ENCODE measurements at places on chromosomes 13 and 19.

DNA sequence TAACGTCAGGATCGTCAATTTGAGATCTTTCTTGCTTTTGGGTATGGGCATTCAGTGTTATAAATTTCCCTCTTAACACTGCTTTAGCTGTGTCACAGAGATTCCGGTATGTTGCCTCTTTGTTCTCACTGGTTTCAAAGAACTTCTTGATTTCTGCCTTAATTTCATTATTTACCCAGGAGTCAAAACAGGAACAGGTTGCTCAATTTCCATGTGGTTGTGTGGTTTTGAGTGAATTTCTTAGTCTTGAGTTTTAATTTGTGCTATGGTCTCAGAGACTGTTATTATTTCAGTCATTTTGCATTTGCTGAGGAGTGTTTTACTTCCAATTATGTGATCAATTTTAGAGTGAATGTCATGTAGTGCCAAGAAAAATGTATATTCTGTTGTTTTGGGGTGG, 153.1 kb downstream of the PCDH17 start:
- no peak for DNase-seq

GRCh38 chr13:99876651-99877050, 94.9 kb downstream of the ZIC5 start:
- DNase-seq, result no peak

GRCh38 chr13:51035469-51035868, 75.6 kb downstream of the C13orf42 start:
- DNase-seq, result no peak

- DNase-seq, result no peak
These were observed 179.1 kb downstream of the RBM26 start for GRCh38 chr13:79226938-79227337.

DNA sequence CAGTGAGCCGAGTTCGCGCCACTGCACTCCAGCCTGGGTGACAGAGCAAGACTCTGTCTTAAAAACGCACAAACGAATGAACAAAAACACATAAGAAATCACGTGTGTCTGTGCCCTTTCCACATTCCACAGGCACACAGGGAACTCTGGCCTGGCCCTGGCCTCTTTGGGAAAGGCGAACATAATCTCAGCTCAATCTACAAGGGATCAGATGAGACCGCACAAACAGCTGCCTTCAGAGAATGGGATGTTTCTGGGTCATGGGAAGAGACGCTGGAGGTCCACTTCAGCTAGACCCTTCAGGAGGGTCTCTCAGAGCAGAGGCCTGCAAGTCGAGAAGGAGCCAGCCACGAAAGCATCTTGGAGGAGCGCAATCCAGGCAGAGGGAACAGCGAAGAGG, 6.3 kb upstream of the CRTC1 start:
- DNase-seq, result no peak

GRCh38 chr19:46265217-46265828, 31.5 kb upstream of the HIF3A start:
- DNase-seq, result peak; percentile 55

DNA sequence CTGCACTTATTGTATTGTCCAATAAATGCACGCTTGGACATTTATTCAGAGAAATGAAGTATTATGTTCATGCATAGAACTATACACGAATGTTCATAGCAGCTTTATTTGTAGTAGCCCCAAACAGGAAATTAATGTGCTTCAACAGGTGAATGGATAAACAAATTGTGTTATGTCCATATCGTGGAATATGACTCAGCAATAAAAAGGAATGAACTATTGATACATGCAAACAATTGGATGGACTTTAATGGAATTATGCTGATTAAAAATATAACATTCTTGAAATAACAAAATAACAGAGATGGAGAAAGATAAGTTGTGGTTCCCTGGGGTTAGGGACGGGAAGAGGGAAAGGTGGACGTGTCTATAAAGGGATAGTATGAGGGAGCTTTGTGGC, 65.9 kb downstream of the GPC5 start:
- no peak for DNase-seq

- DNase-seq, result no peak
These were observed 242.4 kb downstream of the KLF12 start for GRCh38 chr13:73891805-73892204.

- no peak for DNase-seq
These were observed 739.1 kb downstream of the GPC5 start for GRCh38 chr13:92137520-92137919.

DNA sequence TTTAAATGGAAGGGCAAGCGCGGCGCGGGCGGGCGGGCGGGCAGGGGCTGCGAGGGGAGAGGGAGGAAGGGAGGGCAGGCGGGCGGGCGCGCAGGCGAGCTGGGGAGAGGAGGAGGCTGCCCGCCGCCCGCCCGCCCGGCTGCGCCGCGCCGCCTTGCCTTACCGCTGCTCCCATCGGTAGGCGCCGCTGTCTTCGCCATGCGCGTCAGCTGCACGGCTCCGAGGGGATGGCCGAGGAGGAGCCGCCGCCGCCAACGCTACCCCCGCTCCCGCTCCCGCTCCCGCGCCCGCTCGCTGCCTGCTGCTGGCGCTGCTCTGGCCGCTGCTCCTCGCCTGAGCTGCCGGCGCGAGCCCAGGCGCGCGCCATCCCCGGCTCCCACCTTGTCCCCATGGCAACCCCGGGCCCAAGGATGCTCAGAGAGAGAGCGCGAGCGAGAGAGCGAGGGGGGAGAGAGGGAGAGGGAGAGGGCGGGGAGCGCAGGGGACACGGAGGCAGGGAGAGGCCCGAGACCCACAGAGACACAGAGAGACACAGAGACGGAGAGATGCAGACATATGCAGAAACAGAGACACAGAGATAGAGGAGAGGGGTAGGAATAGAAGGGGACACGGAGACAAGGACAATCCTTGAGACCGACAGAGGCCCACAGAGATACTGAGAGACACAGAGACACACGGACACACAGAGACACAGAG, 40.3 kb downstream of the DEDD2 start:
- peak; percentile 50 for DNase-seq

DNA sequence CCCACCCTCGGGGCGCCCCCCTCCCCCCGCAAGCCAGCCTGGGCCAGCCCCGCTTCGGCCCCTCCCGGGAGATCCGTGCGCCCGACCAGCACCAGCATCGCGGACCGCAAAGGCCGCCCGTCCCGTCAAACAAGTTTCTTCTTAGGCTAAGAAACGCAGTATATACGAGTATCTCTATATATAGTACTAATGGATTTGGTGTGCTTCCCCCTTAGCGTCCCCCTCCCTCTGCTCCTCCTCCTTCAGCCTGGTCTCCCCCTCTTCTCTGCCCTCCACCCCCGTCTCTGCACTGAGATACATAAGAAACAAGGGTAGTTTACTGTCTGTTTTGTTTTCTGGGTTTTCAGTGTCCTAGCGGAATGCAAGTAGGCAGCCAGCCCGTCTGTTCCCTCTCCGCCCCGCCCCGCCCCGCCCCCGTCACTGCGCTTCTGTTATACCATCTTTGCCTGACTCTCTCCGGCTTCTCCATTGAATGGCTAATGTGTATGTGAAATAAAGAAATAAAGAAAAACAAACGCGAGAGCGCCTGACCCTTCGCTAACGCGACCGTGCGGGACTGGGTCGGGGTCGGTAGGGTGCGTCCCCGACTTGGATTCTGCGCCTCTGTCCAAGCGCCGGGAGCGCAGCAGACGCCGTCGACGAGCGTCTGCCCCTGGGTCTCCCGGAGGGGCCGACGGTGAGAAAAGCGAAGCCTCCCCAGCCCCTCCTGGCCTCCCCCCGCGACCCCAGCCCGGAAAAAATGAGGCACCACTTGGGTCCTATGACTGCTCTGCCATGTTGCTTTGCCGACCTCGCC, 4.2 kb downstream of the LYL1 start:
- no peak for DNase-seq

- DNase-seq, result no peak
These were observed 63.9 kb upstream of the STARD13 start for GRCh38 chr13:33349288-33349985.

- peak; percentile 56 for DNase-seq
These were observed 38.3 kb downstream of the TMED1 start for GRCh38 chr19:10797541-10798256.

DNA sequence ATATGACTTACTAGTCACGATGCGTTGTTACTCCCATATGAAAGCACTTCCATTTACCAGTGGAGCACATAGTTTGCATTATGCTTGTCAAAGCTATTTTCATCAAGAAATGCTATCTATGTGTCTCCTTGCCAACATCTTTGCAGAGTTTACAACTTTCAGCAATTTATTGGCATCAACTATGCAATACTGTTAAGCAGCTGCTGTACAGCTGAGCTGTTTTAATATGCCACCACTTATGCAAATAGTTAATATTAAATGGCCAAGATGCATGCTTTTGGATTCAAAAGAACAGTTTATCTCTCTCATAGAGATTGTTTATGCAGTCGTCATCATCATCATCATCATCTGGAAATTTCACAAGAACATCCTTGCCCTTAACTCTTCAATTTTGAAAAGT, 67.9 kb upstream of the KLF5 start:
- no peak for DNase-seq

- DNase-seq, result no peak
These were observed 22.4 kb upstream of the ARHGEF18 start for GRCh38 chr19:7326105-7326877.

GRCh38 chr13:45402641-45403040, 15.5 kb downstream of the SLC25A30 start:
- no peak for DNase-seq

- no peak for DNase-seq
These were observed 30.0 kb upstream of the TPT1 start for GRCh38 chr13:45370922-45371406.

DNA sequence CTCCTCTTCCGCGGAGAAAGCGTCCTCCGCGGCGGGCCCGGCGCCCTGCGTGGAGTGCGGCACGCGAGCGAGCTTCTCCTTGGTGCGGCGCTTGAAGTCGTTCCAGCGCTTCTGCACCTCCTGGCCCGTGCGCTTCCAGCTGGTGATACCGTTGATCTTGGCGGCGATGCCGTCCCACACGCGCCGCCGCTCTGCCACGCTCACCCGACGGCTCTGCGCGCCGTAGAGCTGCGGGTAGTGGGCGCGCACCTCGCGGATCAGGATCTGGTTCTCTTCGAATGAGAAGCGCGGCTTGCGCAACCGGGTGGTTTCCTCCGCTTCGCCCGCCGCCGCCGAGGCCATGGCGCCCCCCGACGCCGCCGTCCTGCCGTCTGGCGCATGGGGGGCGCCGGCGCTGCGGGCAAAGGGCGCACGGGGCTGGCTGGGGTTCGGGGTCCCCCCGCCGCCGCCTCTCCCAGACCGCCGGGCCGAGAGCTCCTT, 941 bp downstream of the MYPOP start:
- no peak for DNase-seq

Data from activated CD4-positive, CD25-positive, alpha-beta regulatory T cell treated with anti-CD3 and anti-CD28 coated beads, Interleukin-2, amount 50 U/mL, for 16 hours (primary cell).